ENCODE measurements at places on chromosomes 1 and 21.

DNA sequence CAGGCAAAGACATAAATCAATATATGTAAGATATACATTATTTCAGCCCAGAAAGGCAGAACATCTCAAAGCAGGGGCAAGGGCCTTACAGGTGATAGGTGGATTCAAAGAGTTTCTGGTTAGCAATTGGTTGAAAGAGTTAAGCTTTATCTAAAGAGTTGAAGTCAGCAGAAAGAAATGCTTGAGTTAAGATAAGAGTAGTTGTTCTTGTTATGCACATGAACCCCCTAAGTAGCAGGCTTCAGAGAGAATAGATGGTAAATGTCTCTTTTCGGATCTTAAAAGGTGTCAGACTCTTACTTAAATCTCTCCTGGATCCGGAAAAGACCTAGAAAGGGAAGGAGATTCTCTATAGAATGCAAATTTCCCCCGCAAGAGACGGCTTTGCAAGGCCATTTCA is 8.3 kb upstream of the ZBTB40 start:
- no peak for DNase-seq

GRCh38 chr1:187051618-187052232 is 223.0 kb downstream of the PLA2G4A start:
- DNase-seq, result peak; percentile 50

DNA sequence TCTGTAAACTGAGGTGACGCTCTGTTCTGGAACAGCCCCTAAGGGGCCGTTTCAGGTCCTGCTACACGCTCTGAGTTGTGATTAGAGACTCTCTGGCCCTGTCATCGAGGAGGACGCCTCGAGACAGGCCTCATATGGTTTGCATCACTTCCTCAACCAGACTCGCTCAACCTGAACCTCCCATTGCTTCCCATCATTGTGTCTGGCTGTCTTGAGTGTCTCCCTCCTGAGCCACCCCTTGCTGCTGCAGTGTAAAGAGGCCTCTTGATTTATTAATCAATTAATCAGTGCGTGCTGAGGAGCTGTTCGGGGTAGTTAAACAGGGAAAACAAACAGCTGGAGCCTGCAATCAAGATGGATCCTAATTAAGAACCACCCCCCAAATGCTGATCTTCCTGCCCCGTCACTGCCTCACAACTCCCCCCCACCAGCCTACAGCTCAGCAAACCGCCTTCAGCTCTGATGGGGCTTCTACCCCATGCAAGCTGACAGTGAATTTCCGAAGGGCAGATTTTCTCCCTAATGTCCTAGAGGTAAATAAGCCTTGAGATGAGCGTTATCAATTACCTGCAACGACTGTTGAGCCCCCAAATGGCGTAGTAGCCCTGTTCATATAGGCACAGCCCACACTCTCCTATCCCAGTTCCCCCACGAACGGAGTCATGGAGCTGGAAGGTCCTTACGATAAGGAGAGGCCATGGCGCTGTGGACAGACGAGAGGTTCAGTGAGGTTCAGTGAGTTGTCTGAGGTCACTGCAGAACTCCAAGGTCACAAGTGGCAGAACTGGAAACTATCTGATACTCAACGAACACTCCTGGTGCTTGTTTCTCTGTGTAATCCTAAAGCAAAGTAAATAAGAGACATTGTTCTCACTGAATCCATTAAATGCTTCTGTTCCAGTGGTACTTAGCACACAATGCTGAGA is 210.6 kb downstream of the KIF26B start:
- peak; percentile 60 for DNase-seq

- no peak for DNase-seq
Observed at GRCh38 chr1:215321802-215322201, 239.3 kb downstream of the KCNK2 start.

- DNase-seq, result no peak
Observed at GRCh38 chr1:93750955-93751354, 69.3 kb upstream of the BCAR3 start.

GRCh38 chr1:25051504-25051903 is 121.4 kb upstream of the RUNX3 start:
- DNase-seq, result peak; percentile 64

GRCh38 chr1:19341201-19342061 is 29.3 kb downstream of the SLC66A1 start:
- DNase-seq, result peak; percentile 56

DNA sequence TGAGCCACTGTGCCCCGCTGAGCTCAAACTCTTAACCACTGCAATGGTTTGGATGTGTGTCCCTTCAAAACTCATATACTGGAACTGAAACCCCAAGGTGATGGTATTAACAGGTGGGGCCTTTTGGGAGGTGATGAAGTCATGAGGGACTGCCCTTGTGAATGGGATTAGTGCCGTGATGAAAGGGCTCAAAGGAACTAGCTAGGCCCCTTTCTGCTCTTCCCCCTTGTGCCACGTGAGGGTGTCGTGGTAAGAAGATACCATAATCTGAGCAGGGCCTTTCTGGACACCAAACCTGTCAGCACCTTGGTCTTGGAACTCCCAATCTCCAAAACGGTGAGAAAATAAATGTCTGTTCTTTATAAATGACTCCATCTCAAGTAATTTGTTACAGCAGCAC is 45.5 kb upstream of the SPOCD1 start:
- DNase-seq, result no peak
